ENCODE measurements at places on chromosomes 4 and X. TPM values are rescaled to one million over a fixed set of nuclear protein-coding genes. Genes with fewer than 3 reads are reported as not detected.

DNA sequence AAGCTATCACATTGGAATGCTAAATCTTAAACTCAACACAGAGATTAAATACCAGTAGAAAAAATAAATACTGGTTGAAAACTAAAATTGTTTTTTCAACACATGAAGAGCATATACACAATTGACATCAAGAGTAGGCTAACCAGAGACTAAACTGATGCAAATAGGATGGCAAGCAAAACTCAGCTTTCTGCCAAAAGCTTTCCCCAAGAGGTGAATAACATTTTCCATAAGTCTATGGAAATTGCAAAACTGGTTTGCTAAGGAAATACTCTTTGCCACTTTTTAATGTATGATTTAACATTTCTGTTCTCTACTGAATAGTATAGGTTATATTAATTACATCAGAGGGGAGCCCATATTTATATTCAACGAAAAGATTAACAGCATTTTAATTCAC lies 23.8 kb downstream of the IQCM start:
- no peak for DNase-seq
- no peak overlapping the region for H3K4me3 ChIP-seq
- H3K4me1 ChIP-seq = no peaks in the 10 kb centered on the region
- no peaks in the 10 kb centered on the region for H3K36me3 ChIP-seq
- no peak overlapping the region for H3K27ac ChIP-seq

Gene SYNPO2
- 0.25 TPM for polyA plus RNA-seq

GRCh38 chr4:137069473-137069872 lies 462.8 kb downstream of the PCDH18 start:
- H3K36me3 ChIP-seq = no peaks in the 10 kb centered on the region
- no peak for DNase-seq

Gene SOX3
- polyA plus RNA-seq = not detected

Gene SCML2
- polyA plus RNA-seq = not detected

- no peaks in the 10 kb centered on the region for H3K4me1 ChIP-seq
- no peak overlapping the region for H3K4me3 ChIP-seq
- no peaks in the 10 kb centered on the region for H3K36me3 ChIP-seq
These were observed 150.0 kb upstream of the HPGD start for GRCh38 chr4:174672276-174672675.

DNA sequence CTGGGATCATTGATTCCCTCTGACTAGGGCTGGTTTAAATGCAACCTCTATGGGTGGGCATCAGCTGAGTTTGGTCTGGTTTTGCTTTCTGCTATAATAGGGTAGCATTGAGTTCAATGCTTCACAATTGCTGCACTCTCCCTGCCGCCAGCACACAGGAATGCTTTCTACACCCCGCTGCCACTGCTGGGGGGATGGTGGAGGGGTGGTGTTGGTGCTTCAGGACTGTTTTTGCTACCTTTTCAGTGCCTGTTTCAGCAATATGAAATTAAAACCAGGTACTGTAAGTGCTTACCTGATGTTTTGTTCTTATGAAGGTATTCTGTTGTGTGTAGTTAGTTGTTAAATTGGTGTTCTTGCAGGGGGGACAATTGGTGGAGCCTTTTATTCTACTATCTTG lies 67.7 kb downstream of the GNL3L start:
- no peak overlapping the region for H3K27ac ChIP-seq
- H3K4me3 ChIP-seq = no peak overlapping the region
- H3K36me3 ChIP-seq = no peaks in the 10 kb centered on the region
- no peaks in the 10 kb centered on the region for H3K4me1 ChIP-seq
- DNase-seq = no peak
- H3K27me3 ChIP-seq = no peaks in the 10 kb centered on the region

DNA sequence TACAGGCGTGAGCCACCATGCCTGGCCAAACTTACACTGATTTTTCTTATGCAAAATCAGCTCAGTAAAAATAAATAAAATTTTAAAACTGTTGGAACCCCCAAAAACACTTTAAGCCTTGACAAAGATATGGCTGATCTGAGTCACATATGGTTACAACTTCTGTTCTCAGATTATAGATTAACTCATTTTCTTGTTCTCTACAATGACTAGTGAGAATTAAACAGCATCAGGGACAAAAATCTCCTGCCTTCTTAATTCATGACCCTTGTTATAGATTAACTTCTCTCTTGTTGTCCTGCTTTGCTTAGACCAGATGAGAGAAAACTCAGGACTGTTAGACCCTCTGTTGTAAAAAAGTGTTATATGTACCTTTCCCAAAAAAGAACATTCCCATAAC lies 24.2 kb upstream of the EXOC1L start:
- peaks cover 15% of the 10 kb centered on the region for H3K27me3 ChIP-seq
- H3K4me1 ChIP-seq = no peaks in the 10 kb centered on the region
- H3K36me3 ChIP-seq = no peaks in the 10 kb centered on the region
- DNase-seq = no peak
- no peak overlapping the region for H3K27ac ChIP-seq

Gene HADH
- 31.9 TPM for polyA plus RNA-seq

GRCh38 chr4:184102927-184103326 lies 114.7 kb downstream of the ENPP6 start:
- no peak overlapping the region for H3K27ac ChIP-seq
- no peaks in the 10 kb centered on the region for H3K36me3 ChIP-seq
- no peaks in the 10 kb centered on the region for H3K4me1 ChIP-seq
- DNase-seq = no peak
- H3K4me3 ChIP-seq = no peak overlapping the region

- no peak overlapping the region for H3K27ac ChIP-seq
- no peaks in the 10 kb centered on the region for H3K4me1 ChIP-seq
- H3K4me3 ChIP-seq = no peak overlapping the region
- H3K36me3 ChIP-seq = no peaks in the 10 kb centered on the region
- H3K27me3 ChIP-seq = no peaks in the 10 kb centered on the region
- DNase-seq = no peak
These were observed 2164.8 kb upstream of the AGA start for GRCh38 chr4:179607003-179607402.

- peaks cover 1% of the 10 kb centered on the region for H3K27me3 ChIP-seq
- H3K4me1 ChIP-seq = no peaks in the 10 kb centered on the region
- no peak for DNase-seq
- no peak overlapping the region for H3K27ac ChIP-seq
These were observed 30.9 kb downstream of the CD38 start for GRCh38 chr4:15809058-15809457.

GRCh38 chr4:73856518-73856917 lies 3.4 kb downstream of the PF4V1 start:
- H3K4me1 ChIP-seq = no peaks in the 10 kb centered on the region
- no peaks in the 10 kb centered on the region for H3K27me3 ChIP-seq
- no peak overlapping the region for H3K4me3 ChIP-seq
- H3K27ac ChIP-seq = no peak overlapping the region
- DNase-seq = no peak
- no peaks in the 10 kb centered on the region for H3K36me3 ChIP-seq

DNA sequence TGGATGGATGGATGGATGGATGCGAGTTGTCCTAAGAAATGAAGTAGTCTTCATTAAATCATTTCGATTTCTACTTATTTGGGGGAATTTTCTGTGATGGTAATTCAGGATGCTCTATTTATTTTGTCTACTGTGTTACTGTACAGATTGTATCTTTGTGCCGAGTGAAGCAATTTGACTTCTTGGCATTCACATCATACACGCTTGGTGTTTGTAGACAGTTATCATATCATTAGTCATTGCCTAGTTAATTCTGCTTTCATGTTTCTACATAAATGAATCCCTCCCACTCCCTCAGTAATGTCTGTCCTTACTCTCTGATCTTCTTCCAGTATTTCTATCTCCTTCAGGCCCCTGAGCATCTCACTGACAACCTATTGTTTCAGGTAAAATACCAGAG lies 64.0 kb downstream of the RASGEF1B start:
- peaks cover 3% of the 10 kb centered on the region for H3K4me1 ChIP-seq
- no peaks in the 10 kb centered on the region for H3K36me3 ChIP-seq
- no peak overlapping the region for H3K27ac ChIP-seq

DNA sequence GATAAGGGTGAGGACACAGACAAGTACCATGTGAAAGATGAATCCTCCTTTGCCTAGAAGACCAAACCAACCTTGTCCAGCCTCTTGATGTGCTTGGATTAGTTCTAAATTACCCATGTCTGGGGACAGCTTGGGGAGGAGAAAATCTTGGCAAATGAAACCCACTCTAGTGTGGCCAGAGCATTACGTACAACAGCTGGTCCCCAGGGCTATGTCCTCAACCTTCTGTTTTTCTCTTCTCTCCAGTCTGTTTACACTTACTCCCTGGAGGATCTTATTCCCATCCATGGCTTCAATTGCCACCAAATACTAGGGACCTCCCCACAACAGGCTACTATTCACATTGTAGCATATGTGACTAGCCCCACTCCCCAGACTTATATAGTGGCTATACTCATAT lies 384.5 kb downstream of the OPHN1 start:
- DNase-seq = no peak
- no peaks in the 10 kb centered on the region for H3K36me3 ChIP-seq
- H3K4me3 ChIP-seq = no peak overlapping the region

DNA sequence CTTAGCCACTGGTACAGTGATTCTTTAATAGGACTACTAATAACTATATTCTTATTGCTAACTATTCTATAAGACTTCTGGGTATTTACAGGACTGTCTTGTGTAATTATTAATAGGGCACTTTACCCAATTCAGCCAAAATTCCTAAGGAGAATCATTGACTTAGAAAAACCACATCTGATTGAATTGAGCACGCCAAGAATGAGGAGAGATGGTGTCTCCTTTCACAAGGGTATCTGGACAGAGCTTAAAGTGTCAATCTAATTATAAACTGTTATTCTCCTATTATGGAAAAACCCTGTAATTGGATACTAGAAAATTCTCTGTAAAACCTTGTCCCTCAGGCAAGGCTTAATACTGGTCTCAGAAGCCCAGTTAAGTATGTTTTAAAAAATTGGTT lies 111.1 kb upstream of the TLL1 start:
- DNase-seq = no peak
- no peak overlapping the region for H3K27ac ChIP-seq
- H3K27me3 ChIP-seq = no peaks in the 10 kb centered on the region
- no peaks in the 10 kb centered on the region for H3K4me1 ChIP-seq
- H3K36me3 ChIP-seq = no peaks in the 10 kb centered on the region
- H3K4me3 ChIP-seq = no peak overlapping the region

DNA sequence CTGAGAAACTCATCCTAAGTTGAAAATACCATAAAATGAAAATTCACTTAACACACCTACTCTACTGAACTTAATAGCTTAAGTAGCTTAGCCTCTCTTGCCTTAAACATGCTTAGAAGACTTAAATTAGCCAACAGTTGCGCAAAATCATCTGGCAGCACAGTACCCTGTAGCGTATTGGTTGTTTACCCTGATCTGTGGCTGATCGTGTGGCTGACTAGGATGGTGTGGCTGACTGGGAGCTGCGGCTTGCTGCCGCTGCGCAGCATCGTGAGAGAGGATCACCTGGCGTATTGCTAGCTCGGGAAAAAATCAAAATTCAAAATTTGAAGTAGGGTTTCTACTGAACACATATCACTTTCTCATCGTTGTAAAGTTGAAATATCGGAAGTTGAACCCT lies 6.3 kb downstream of the RUFY3 start:
- no peak overlapping the region for H3K27ac ChIP-seq
- H3K4me1 ChIP-seq = no peaks in the 10 kb centered on the region
- H3K36me3 ChIP-seq = no peaks in the 10 kb centered on the region
- H3K27me3 ChIP-seq = no peaks in the 10 kb centered on the region

DNA sequence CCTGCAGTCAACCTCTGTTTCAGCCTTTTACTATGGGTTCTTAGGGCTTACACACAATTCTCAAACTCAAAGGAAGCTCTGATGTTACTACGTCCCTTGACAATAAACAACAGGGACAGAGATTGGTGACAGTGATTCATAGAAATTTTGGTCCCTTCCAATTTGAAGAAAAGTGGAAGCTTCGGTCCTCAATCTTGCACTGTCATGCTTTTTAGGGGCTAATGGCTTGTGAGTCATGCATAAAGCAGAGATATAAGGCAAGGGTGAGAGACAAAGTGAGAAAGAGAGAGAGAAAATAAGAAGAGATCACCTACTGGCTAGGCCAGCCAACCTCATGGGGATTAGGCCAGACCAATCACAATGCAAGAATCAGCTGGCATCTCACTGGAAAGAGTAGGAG lies 63.2 kb upstream of the STARD8 start:
- DNase-seq = no peak
- H3K27ac ChIP-seq = no peak overlapping the region
- no peaks in the 10 kb centered on the region for H3K27me3 ChIP-seq
- no peak overlapping the region for H3K4me3 ChIP-seq

- no peaks in the 10 kb centered on the region for H3K36me3 ChIP-seq
- H3K4me1 ChIP-seq = no peaks in the 10 kb centered on the region
These were observed 634.6 kb upstream of the FTHL17 start for GRCh38 chrX:31706466-31706865.

GRCh38 chr4:145075742-145076468 lies 22.1 kb downstream of the ANAPC10 start:
- no peak for DNase-seq
- no peaks in the 10 kb centered on the region for H3K4me1 ChIP-seq
- H3K4me3 ChIP-seq = no peak overlapping the region
- H3K27ac ChIP-seq = no peak overlapping the region
- no peaks in the 10 kb centered on the region for H3K27me3 ChIP-seq

GRCh38 chr4:55854129-55854528 lies 681 bp downstream of the EXOC1 start:
- H3K36me3 ChIP-seq = peaks cover 15% of the 10 kb centered on the region
- peak; percentile 20 for DNase-seq
- H3K27ac ChIP-seq = peak overlapping the region; percentile 85
- H3K27me3 ChIP-seq = no peaks in the 10 kb centered on the region
- peak overlapping the region; percentile 88 for H3K4me3 ChIP-seq

GRCh38 chrX:46873746-46874145 lies 36.9 kb downstream of the RP2 start:
- H3K36me3 ChIP-seq = no peaks in the 10 kb centered on the region
- H3K4me3 ChIP-seq = no peak overlapping the region
- no peak overlapping the region for H3K27ac ChIP-seq
- no peaks in the 10 kb centered on the region for H3K4me1 ChIP-seq
- no peaks in the 10 kb centered on the region for H3K27me3 ChIP-seq
- no peak for DNase-seq

Gene CCNB3
- not detected for polyA plus RNA-seq

- no peaks in the 10 kb centered on the region for H3K36me3 ChIP-seq
- H3K4me1 ChIP-seq = no peaks in the 10 kb centered on the region
- H3K27ac ChIP-seq = no peak overlapping the region
- no peaks in the 10 kb centered on the region for H3K27me3 ChIP-seq
These were observed 406.5 kb downstream of the RPA4 start for GRCh38 chrX:97290199-97290598.

DNA sequence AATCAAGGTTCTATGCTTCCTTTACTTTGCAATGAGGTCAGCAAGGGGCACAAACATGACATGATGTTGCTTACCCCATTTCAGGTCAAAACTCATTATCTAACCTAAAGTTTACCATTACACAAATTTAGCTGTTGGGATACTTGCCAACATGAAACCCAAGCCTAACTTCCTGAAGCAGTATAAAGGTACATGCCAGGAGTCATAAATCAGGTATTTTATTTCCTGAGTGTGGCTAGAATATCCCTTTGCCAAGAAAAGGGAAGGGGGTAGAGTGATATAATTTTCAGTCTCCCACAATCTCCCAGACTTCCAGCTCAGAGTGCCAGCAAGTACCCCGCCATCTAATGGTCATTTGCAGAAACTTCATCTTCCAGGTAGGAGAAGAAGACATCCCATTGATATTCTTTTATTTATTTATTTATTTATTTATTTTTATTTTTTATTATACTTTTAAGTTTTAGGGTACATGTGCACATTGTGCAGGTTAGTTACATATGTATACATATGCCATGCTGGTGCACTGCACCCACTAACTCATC lies 136.6 kb downstream of the NEXMIF start:
- no peaks in the 10 kb centered on the region for H3K36me3 ChIP-seq
- H3K27me3 ChIP-seq = no peaks in the 10 kb centered on the region
- H3K27ac ChIP-seq = no peak overlapping the region
